ENCODE measurements at places on chromosomes 6 and 20.

GRCh38 chr20:50831622-50832021, 36.8 kb downstream of the BCAS4 start:
- no peak for DNase-seq

GRCh38 chr6:42251911-42252637, 34.4 kb upstream of the MRPS10 start:
- DNase-seq, result no peak

DNA sequence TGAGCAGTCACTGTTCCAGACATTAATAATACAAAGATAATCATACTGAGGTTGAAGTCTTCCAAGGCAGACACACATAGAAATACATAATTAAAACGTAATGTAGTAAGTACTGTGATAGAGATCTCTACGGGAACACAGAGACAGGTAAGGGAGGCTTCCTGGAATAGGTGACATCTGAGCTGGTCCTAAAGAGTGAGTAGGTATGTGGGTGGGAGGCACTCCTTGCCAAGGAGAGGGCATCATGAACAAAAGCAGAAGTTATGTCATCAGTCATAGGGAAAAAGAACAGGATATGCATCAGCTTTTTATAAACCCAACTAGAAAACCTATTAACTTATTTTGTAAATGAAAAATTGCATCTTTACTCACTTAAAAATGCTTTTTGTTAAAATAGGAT, 110.0 kb downstream of the MAP7 start:
- no peak for DNase-seq

GRCh38 chr6:135905604-135906300, 54.3 kb downstream of the PDE7B start:
- no peak for DNase-seq

All from activated CD4-positive, alpha-beta T cell treated with anti-CD3 and anti-CD28 coated beads for 24 hours (primary cell).